ENCODE measurements at places on chromosomes 5 and 9.

DNA sequence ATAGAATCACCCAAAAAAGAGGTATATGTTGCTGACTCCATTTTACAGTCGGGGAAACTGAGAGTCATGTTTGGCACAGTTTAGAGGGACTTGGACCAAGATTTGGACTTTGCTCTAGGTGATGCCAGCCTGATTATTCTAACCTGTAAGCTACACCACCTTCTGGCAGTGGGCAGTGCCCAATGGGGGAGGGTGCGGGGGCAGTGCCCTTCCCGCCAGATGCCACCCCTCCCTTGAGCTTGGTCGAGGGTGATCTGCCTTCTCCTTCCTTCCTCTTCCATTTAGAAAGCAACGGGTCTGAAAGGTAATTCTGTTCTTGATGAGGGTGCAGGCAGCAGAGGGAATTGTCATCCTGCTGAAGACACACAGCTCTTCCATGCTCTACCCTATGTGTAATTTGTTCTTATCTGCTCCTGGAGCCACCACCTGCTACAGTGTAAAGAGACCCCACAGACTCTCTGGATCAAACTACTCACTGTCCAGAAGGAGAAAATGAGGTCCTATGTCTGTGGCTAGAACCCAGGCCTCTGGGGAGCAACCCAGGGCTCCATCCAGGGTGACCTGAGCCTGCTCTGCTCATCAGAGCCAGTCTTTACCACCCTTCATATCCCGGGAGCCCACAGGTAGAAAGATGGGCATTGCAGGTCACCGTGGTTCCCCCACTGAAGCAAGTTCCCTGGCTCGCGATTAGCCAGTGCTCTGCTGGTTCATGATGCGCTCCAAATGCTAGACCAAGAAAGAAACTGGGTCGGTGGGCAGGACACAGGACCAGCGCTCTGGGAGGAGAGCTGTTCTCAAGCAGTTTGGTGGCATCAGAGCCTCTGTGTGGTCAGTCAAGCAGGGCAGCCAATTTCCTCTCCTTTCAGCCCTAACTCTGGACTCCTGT lies 156.2 kb downstream of the RGS3 start:
- no peak for DNase-seq

- no peak for DNase-seq
Observed at GRCh38 chr5:155780260-155780659, 546.7 kb upstream of the SGCD start.

DNA sequence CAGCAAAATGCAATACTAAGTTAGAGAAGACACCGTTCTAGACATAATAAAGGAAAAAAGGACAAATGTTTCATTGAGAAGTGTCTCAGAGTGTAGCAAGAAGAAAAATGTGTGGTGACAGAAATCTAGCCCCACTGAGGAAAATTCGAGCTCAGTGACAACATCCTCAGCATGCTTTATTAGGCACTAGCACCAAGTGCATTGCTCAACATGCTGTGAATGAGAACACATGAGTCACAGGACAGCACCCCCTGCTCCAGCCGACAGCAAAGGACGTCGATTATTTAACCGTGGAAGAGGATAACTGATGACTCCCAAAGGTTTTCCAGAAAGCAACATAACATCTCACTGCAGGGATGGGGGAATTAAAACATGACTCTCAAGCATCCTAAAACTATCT lies 182.7 kb downstream of the GNAQ start:
- DNase-seq, result no peak

- no peak for DNase-seq
Observed at GRCh38 chr9:113525831-113526230, 62.3 kb downstream of the RGS3 start.

GRCh38 chr9:84190411-84190810 lies 150.1 kb downstream of the SLC28A3 start:
- DNase-seq, result no peak

DNA sequence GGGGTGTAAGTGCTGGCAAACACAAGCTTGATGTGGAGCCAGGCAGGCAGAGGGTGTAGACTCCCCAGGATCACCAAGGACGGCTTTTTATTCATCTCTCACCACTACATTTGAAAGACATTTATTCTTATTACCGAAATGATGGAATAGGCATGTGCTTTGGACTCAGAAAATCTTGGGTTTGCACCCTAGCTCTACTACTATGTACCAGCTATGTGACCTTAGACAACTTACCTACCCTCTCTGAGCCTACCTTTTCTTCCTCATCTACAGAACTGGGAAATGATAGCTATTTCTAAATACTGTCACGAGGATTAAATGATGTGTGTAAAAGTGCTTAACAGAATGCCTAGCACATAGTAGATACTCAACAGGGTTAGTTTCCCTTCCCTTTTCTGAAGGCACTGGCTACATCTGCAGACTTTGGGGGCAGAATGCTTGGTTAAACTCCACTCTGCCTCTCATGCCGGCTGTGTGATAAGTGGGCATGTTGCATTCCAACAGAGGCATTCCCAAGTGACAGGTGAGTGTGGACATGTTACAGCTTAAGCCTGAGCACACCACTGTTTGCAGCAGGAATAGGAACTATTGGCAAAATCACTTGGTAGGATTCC lies 94.8 kb downstream of the SLC1A3 start:
- no peak for DNase-seq
